PC-9 (cell line): ENCODE measurements at places on chromosomes 6 and 20. TPM values are rescaled to one million over a fixed set of nuclear protein-coding genes. Genes with fewer than 3 reads are reported as not detected.

Gene EBF4
- 4.9 and 5.1 TPM in 2 replicates for total RNA-seq

Gene HLA-DRB5
- total RNA-seq: 0.33 TPM in 1 of 2 replicates, not detected in the other

Gene EPPIN
- not detected in 2 replicates for total RNA-seq

Gene DEFB114
- not detected in 2 replicates for total RNA-seq

Gene CDS2
- total RNA-seq: 37.0 and 42.8 TPM in 2 replicates

Gene AGER
- total RNA-seq: 18.1 and 20.4 TPM in 2 replicates

Gene CTCFL
- total RNA-seq: not detected in 2 replicates

Gene ACTL10
- 0.85 and 1.0 TPM in 2 replicates for total RNA-seq

Gene SLC17A4
- 0.13 TPM in 1 of 2 replicates, not detected in the other for total RNA-seq

Gene TMC2
- not detected in 2 replicates for total RNA-seq

Gene CRIP3
- total RNA-seq: 5.7 and 10.0 TPM in 2 replicates

Gene LAMA2
- 2.3 and 2.8 TPM in 2 replicates for total RNA-seq

Gene OPN5
- total RNA-seq: not detected in 2 replicates

Gene UBD
- not detected in 2 replicates for total RNA-seq

Gene DAAM2
- not detected in 2 replicates for total RNA-seq

Gene WFDC6
- not detected in 2 replicates for total RNA-seq

Gene AAR2
- 19.4 and 25.7 TPM in 2 replicates for total RNA-seq

Gene SDCBP2
- 12.3 and 14.8 TPM in 2 replicates for total RNA-seq

Gene CST2
- total RNA-seq: not detected in 2 replicates

Gene THBS2
- not detected in 2 replicates for total RNA-seq

Gene MYL9
- total RNA-seq: 13.3 and 25.3 TPM in 2 replicates

Gene GUCA1A
- not detected in 2 replicates for total RNA-seq

Gene BPIFA1
- total RNA-seq: not detected in 2 replicates

Gene ANKRD66
- not detected in 2 replicates for total RNA-seq

Gene EPB41L1
- 134 and 141 TPM in 2 replicates for total RNA-seq

Gene TOX2
- total RNA-seq: 24.0 and 30.1 TPM in 2 replicates

Gene RBM24
- 0.72 and 0.85 TPM in 2 replicates for total RNA-seq

Gene C20orf202
- total RNA-seq: not detected in 2 replicates

Gene PRPF6
- total RNA-seq: 103 and 111 TPM in 2 replicates

Gene SLC16A10
- 1.7 and 2.5 TPM in 2 replicates for total RNA-seq

Gene CCR6
- total RNA-seq: not detected in 2 replicates

Gene GABRR1
- not detected in 2 replicates for total RNA-seq

Gene TCP11
- total RNA-seq: not detected in 2 replicates

Gene ERVFRD-1
- total RNA-seq: not detected in 2 replicates

Gene SCRT2
- total RNA-seq: not detected in 2 replicates

Gene SRMS
- total RNA-seq: 1.2 TPM in 2 replicates

Gene PRSS16
- total RNA-seq: 32.3 and 32.5 TPM in 2 replicates

Gene ANGPT4
- not detected in 2 replicates for total RNA-seq

Gene PCK1
- not detected in 2 replicates for total RNA-seq

Gene MOCS1
- not detected in 2 replicates for total RNA-seq

Gene LY6G6D
- total RNA-seq: not detected in 2 replicates

Gene OR12D3
- not detected in 2 replicates for total RNA-seq

Gene PRR18
- not detected in 2 replicates for total RNA-seq

Gene CRISP3
- total RNA-seq: 0.48 and 0.79 TPM in 2 replicates

Gene RAD21L1
- 0.60 TPM in 1 of 2 replicates, not detected in the other for total RNA-seq

Gene TMEM170B
- 3.5 and 3.9 TPM in 2 replicates for total RNA-seq

Gene DEFB132
- total RNA-seq: not detected in 2 replicates

Gene ANKS1A
- 22.6 and 28.5 TPM in 2 replicates for total RNA-seq

Gene DPPA5
- total RNA-seq: not detected in 2 replicates

Gene CALHM4
- not detected in 2 replicates for total RNA-seq

Gene ENPP1
- 3.0 and 4.1 TPM in 2 replicates for total RNA-seq

Gene WDR27
- total RNA-seq: 54.2 and 66.5 TPM in 2 replicates

Gene ELOVL2
- total RNA-seq: 0.23 and 0.41 TPM in 2 replicates

Gene FKBP1C
- total RNA-seq: 0.46 TPM in 1 of 2 replicates, not detected in the other

Gene TFAP2D
- not detected in 2 replicates for total RNA-seq

Gene ZNF831
- not detected in 2 replicates for total RNA-seq

Gene R3HDML
- not detected in 2 replicates for total RNA-seq

Gene HLA-DQB1
- 3.8 and 5.9 TPM in 2 replicates for total RNA-seq
